Pulmonary artery endothelial cell (primary cell): ENCODE measurements at places on chromosomes 12 and 14.

DNA sequence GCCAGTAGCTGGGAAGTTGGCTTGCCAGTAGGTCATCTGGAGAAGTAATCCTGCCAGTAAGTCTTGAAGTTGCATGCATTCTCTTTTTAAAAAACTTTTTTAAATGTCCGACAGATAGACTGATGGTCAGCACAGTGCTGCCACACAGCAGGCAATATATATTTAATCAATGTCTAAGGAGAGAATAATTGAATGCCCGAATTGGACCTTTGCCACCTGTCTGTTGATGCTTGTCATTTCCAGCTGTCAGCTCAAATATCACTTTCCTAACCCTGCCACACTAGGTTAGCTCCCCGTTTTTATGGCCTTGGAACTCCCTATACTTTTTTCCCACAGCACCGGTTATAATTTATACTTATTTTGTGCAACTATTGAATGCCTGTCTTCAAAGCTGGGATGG is 2.1 kb upstream of the SLC15A4 start:
- no peak for DNase-seq

GRCh38 chr14:77106666-77107065 is 8.6 kb downstream of the CIPC start:
- DNase-seq, result no peak

DNA sequence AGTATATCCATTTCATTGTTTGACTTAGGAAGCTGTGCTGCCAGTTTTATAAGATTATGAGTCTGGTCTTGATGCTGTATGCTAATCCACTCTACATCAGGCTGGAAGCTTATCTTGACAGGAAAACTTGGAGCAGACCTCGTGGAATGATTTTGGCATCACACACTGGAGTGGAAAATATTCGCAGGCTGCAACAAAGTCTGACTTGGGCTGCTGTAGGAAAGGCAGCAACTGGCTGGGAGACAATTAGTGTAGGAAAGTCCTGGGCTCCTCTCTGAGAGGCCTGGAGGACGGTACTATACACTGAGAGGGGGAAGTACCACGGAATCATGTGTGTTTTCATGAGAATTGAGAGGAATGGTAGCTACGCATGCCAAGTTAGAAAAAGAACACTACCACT is 383.7 kb downstream of the ETNK1 start:
- DNase-seq, result no peak

DNA sequence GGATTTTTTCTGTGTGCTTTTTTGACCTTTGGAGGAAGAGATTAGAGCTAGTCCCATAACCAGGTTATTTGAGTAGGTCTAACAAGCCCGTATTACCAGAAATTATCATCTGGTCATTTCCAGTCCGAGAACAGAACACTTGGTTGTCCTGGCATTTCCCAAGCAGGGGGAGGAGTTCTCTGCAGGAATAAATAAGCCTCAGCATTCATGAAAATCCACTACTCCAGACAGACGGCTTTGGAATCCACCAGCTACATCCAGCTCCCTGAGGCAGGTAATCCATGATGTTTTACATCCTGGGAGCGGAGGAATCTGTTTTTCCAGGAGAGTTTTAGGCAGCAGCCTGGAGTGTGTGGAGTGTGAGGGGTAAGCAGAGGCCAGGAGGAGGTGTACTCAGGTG is at the start of gene SERPINA3:
Gene SERPINA3, plus strand, starts transcription at position 218 of the 400 bp plus-strand sequence. CDS start 2,051 bp downstream, outside the sequence.
- no peak for DNase-seq

DNA sequence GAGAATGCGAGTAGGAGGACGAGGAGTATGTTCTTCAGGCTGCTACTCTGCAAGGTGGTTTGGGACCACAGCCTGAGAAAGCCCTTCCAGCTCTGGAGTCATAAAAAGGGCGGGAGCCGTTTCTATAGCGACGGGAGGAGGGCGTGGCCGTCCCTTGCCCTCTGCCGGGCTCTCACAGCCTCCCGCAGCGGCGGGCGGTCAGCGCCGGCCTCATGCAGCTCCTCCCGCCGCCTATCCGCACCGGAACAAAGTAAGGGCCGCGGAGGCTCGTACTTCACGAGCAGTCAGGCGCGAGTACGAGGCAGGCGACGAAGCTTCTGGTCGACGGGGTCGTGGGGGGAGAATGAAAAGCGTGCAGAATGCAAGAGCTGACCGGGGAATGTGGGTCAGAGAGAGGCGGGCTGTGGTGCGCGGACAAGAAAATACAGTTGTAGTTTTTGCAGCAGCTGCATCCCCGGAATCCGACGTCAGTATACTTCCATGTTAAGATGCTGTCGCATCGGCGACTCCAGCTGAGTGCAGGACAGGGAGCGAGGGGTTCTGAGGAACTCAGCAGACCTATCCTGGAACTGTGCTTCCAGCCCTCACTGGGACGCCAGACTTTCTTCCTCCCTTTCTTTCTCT is at the start of gene DYRK4:
Gene DYRK4, plus strand, starts transcription at position 175 of the 624 bp plus-strand sequence. Its CDS starts 38 bp downstream, at position 213.
- DNase-seq, result no peak

- no peak for DNase-seq
Observed at GRCh38 chr12:110353211-110353965, 50.1 kb downstream of the ANAPC7 start.

- no peak for DNase-seq
Observed at GRCh38 chr12:15372352-15372751, 50.0 kb downstream of the PTPRO start.

GRCh38 chr12:88717188-88717587 is 136.9 kb upstream of the KITLG start:
- no peak for DNase-seq

- no peak for DNase-seq
Observed at GRCh38 chr14:60631842-60632241, 17.4 kb downstream of the SIX1 start.

- no peak for DNase-seq
Observed at GRCh38 chr14:35333797-35334743, 41.9 kb downstream of the PSMA6 start.

- DNase-seq, result no peak
Observed at GRCh38 chr12:47648056-47648579, 57.7 kb downstream of the RPAP3 start.

DNA sequence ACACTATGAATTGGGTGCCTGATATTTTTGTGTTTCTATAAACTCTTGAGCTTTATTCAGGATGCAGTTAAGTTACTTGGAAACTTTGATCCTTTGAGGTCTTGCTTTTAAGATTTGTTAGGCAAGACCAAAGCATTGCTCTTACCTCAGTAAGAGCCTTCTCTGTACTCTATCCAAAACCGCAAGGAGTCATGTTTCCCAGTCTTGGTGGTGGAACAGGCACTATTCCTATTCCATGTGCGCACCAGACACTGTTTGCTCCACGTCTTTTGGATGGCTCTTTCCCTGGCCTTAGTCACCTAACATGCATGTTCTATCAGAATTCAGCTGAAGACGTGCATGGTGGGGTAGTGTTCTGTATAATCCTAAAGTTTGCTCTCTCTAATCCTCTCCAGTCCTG is 23.5 kb downstream of the CSRP2 start:
- DNase-seq, result no peak

DNA sequence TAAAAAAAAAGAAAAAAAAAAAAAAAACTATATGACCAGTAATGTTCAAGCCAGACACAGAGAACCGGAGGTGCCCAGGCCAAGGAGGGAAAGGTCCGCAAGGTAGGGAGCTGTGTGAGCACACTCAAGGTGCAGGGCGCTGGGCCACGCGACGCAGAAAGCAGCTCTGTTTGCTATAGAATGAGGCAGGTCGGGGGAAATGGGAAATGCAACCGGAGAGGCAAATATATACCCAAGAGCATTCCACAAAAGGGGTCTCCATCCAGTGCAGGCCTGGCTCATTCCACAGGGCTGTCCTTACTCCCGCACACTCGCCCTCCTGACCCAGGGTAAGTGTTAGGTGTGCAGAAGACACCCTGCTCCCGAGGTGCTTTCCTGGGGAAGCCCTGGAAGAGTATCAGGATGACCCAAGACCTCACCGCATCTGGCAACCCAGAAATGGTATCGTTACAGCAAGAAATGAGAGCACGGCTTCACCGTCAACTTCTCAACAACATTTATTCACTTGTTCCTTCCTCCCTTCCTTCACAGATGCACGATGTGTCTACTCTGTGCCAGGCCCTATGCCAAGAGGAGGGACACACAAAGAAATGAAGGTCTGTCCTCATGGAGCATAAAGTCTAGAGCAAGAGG is 86.4 kb downstream of the BCL11B start:
- DNase-seq, result no peak

- DNase-seq, result no peak
Observed at GRCh38 chr12:68416826-68417225, 84.7 kb upstream of the MDM1 start.

- no peak for DNase-seq
Observed at GRCh38 chr14:89164168-89165073, 252.6 kb downstream of the FOXN3 start.

DNA sequence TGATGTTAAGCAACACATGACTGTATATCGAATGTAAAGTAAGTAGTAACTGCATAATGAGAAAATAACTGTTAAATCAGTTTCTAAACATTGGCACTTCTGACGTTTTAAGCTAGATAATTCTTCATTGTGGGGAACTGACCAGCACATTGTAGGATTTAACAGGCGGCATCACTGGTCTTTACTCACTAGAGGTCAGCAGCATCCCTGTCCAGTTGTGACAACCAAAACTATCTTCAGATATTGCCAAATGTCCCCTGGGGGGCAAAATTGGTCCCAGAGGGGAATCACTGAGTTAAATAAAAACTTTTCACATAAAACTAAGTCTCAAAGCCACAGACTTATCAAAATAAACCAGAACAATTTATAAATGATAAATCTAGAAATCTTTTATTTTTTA is 65.3 kb downstream of the BLTP3B start:
- no peak for DNase-seq

GRCh38 chr14:74223016-74223415 is 16.2 kb upstream of the VSX2 start:
- no peak for DNase-seq

DNA sequence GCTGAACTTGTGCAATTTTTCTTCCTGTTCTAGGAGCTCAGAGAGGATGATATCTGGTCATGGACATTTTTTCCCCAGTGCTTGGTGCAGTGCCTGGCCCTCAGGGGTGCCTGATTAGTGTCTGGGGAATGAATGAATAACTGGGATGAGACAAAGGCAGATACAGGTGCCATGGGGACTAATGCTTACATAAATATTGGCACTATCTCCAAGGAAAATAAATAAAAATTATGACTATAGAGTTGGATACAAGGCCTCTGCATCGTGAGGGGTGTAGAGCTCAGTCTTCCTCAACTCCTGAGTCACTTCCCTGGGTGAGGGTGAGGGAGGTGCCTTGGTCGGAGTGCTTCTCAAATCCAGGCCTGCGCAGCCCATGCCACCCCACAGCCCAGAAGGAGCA is 188.6 kb downstream of the KCNA5 start:
- DNase-seq, result no peak

GRCh38 chr14:76045773-76046172 is 60.2 kb downstream of the IFT43 start:
- no peak for DNase-seq

DNA sequence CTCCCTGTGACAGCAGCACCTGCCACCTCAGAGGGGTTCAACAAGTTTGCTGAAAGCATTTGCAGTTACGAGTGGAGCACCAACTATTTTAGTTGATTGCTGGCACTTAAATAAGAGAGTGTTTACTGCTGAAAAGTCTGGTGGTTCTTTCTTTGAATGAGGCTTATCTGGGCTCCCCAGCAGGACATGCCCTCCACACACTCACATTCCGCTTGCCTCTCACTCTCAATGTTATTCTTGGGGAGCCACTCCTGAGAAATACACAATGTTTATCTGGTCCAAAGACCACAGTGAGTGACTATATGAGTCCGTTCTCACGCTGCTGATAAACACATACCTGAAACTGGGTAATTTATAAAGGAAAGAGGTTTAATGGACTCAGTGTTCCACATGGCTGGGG is 31.9 kb downstream of the NT5DC3 start:
- DNase-seq, result no peak

DNA sequence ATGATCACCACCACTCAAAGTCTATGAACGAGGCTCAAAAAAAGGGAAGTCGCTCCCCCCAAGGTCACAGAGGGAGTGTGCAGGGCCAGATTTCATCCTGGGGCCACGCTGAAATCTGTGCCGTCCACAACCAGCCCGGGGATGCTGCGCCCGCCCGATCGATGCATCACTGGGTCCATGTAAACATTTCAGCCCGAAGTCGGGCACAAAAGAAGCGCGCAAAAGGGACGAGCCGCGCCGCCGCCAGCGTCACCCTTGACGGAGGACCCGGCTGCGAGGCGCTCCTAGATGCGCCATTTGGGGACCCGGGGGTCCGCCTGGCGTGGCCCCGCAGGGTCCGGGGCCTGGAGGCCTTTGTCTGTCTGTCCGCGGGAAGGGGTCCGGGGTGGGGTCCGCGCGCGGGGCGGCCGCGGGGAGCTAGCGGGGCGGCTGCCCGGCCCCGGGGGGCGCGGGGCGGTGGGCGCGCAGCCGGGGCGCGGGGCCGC is 503 bp downstream of the FBXO21 start:
- DNase-seq, result no peak
